GM03348 (cell line): ENCODE measurements at places on chromosomes 13 and 19.

DNA sequence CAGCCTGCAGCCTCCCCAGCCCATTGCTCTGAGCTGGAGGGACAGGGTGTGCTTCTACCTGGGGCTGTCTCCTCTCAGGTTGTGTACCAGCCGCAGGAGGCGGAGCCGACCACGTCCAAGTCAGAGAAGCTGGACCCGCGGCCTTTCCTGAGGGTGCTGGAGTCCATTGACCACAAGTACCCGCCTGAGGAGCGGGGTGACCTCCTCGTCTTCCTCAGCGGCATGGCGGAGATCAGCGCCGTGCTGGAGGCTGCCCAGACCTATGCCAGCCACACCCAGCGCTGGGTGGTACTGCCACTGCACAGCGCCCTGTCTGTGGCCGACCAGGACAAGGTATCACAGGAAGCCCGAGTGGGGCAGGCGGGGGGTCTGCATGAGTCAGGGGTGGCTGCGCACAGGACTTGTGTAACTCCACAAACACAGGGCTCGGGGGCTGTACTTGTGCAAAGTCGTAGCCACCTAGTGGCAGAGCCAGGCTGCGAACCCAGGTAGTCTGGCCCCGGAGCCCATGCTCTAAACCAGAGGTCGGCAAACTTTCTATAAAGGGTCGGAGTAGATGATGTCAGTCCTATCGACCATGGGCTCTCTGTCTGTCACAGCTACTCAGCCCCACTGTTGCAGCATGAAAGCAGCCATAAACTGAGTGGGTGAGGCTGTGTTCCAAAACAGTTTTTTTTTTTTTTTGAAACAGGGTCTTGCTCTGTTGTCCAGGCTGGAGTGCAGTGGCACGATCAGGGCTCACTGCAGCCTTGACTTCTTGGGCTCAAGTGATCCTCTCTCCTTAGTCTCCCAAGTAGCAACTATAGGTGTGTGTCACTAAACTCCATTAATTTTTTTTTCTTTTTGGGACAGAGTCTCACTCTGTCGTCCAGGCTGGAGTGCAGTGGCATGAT lies 8.9 kb downstream of the DHX34 start:
- no peak for DNase-seq

DNA sequence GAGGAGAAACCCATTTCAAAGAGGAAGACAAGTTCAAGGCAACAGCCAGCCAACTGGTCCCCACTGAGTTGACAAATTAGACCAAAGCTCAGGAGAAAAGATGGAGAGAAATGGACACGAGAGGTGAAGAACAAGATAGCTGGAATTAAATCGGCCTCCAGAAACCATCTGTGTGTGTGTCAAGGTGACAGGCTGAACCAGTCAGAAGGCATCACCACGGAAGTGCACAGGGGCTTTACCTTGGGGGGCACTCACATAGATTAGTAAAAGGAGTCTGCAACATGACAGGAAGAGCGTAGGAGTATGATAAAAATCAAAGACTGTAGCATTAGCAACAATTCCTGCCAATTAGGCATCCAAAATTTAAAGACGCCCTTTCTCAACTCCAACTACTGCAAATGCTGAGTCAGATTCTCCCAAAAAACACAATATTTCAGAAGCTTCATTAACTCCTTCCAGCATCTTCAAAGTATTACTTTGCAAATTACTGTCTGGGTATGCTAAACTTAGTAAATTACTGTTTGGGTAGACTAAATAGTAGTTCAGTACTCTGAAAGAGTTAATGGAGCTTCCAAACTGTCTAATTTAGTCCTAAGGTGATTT lies 66.2 kb downstream of the FOXO1 start:
- no peak for DNase-seq

DNA sequence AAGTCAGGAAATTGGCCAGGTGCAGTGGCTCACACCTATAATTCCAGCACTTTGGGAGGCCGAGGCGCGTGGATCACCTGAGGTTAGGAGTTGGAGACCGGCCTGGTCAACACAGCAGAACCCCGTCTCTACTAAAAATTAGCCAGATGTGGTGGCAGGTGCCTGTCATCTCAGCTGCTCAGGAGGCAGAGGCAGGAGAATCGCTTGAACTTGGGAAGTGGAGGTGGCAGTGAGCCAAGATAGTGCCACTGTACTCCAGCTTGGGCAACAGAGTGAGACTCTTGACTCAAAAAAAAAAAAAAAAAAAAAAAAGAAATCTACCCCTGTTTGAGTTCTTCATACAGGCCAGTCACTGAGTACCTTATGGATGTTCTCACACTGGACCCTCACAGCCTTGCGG lies 42.0 kb downstream of the SLC15A1 start:
- no peak for DNase-seq

DNA sequence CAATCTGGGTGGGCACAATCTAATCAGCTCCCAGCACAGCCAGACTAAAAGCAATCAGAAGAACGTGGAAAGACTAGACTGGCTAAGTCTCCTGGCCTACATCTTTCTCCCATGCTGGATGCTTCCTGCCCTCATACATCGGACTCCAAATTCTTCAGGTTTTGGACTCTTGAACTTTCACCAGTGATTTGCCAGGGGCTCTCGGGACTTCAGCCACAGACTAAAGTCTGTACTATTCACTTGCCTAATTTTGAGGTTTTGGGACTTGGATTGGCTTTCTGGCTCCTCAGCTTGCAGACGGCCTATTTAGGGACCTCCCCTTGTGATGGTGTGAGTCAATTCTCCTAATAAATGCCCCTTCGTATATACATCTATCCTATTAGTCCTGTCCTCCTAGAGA lies 66.6 kb upstream of the SOX21 start:
- DNase-seq: no peak

GRCh38 chr13:60441761-60442160 lies 44.7 kb downstream of the TDRD3 start:
- no peak for DNase-seq

GRCh38 chr13:94987081-94987480 lies 274.7 kb upstream of the SOX21 start:
- no peak for DNase-seq

- DNase-seq: no peak
Measured at GRCh38 chr13:83634601-83635000, 247.7 kb downstream of the SLITRK1 start.

DNA sequence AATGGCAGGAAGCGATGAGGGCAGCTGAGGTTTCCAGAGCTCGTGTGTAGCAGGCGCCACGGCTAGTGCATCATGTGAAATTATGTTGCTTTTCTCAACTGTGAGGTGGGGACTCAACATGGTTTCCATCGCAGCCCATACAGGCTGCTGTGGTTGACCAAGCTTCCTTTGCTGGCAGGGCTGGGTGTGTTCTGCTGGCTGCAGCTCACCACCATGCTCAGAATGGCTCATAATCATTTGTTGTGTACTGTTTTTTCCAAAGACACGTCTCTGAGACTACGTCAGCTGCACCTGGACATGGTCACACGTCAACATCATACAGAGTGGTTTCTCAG lies 16.1 kb upstream of the RASA3 start:
- DNase-seq: no peak

GRCh38 chr13:44577236-44578066 lies 1.3 kb upstream of the TSC22D1 start:
- DNase-seq: peak; percentile 98

GRCh38 chr19:18650021-18650390 lies 13.2 kb downstream of the KLHL26 start:
- peak; percentile 65 for DNase-seq

DNA sequence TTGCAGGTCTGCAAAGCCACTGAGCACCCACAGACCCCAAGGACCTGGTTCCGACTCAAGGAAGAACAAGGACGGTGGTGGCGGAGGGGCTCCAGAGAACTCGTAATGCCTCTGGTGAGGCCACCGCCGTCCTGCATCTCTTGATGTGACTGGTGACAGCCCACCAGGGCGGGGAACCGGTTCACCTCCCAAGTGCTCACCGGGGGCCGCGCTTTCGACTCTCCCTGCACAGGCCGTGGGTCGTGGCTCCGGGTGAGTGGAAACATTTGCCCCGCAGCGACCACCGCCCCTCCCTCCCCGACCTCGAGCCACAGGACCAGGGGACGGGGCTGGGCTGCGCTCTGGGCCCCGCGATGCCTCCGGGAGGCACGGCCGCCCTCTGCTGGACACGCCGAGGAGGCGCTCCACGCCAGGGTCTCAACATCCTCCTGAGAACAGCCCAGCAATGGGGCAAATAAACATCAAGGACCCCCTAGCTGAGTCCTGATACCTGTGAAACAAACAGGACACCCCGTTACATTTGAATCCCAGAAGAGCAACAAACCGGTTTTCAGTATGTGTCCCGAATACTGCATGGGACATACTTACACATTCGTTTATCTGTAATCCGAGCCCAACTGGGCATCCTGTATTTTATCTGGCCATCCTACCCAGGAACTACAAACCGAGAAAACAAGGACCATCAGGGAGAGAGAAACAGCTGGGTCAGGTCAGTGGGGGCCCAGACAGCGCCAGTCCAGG lies 3.9 kb upstream of the PLPP2 start:
- DNase-seq: peak; percentile 87

DNA sequence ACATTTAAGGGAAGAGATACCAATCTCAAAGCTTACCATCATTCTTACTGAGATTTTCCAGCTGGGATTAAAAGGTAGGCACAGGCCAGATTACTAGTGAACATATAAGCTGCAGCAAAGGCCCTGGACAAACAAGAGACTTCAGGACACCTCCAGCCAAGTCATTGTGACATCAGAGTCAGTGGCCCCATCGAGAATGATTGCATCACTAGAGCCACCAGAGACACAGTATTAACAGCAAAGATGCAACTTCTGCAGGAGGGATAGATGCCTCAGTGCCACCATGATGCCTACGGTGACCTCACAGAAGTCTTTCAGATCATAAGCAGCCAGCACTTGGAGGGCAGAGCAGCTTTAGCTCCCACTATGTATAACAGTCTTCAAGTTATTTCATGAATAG lies 8.6 kb downstream of the RUBCNL start:
- DNase-seq: no peak

- no peak for DNase-seq
Measured at GRCh38 chr19:16509141-16510061, 13.2 kb downstream of the C19orf44 start.

GRCh38 chr13:80336370-80336769 lies 4.6 kb downstream of the SPRY2 start:
- DNase-seq: no peak

- DNase-seq: no peak
Measured at GRCh38 chr19:9735986-9736385, 32.6 kb downstream of the ZNF846 start.

- DNase-seq: no peak
Measured at GRCh38 chr13:108755083-108755482, 125.7 kb downstream of the MYO16 start.

- DNase-seq: no peak
Measured at GRCh38 chr13:109366525-109366924, 419.9 kb downstream of the IRS2 start.

DNA sequence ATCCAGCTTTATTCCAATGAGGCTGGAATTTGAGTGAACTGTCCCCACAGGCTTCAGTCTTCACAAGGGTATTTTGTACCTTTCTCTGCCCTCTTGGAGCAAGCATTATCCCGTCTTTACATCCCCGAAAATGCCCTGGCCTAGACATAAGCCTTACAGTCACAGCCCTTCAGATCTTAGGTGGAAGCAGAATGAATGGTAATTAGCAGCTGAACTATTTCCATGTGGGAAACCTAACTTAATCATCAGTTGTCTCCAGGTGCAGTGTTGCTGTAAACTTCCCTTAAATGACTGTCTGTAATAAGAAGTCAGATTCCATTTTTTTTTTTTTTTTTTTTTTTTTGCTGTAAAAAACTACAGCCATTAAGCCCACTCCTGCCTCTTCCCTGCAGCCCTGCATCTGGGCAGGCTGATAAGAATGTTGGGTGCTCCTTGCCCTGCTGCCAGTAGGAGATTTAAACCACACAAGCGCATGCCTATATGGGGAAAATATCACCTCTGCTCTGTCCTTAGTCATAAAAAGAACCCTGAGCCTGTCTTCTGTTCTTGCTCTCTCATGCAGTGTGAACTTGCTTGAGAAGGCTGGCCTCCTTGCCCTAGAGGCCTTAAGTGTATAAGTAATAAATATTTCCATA lies 426.8 kb upstream of the SLITRK5 start:
- no peak for DNase-seq

DNA sequence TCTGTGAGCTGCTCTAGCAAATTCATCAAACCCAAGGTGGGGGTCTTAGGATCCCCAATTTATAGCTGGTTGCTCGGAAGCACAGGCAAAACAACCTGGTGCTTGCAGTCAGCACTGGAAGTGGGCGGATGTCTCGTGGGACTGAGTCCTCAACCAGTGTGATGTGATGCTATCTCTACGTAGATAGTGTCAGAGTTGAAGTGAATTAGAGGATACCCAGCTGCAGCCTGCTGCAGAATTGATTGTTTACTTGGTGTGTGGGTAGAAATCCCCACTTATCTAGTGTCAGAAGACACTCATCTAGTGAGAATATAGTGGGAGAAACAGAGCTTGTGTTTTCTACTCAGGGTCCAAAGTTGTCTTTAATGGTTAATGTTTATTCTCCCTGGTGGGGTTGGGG lies 63.3 kb downstream of the CBY2 start:
- DNase-seq: no peak

GRCh38 chr19:49932041-49932451 lies 2.7 kb upstream of the NUP62 start:
- no peak for DNase-seq

DNA sequence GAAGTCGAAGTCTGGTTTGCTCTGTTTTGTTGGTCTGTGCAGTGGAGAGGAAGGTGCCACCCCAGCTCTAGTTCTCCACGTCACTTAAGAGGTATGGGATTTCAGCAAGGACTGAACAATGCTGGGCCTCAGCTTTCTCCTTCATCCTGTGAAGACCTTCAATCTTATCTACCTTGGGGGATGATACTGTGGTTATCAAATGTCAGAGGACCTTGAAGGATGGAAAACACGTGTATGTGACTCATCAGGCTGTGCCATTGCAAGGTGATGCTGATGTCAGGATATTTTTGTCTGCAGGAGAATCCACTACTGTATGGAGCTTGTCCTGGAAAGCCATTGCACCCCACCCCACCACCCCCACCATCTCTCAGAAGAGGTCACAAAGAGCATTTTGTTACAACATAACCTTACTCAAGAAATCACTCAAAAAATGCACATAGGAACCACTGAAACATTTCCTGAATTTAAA lies 81.4 kb upstream of the UQCRFS1 start:
- DNase-seq: peak; percentile 19

DNA sequence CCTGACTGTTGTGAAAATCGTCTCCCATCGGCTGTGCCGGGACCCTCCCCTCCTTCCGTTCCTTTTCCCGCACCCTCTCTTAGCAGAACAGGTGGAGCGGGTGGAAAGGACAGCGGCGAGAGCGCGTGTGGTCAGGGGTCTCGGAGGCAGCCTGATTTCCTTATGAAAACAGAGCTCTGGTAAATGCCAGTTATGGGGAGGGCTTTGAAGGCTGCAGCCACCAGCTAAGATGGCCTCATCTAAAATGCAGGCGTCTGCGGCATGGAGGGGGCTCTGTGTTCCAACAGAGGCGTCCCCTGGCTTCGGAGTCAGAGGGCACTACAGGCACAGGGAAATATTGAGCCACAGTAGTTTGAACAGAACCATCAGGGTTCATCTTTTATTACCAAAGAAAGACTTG lies 93.8 kb upstream of the SOX1 start:
- no peak for DNase-seq
